CD4-positive, alpha-beta T cell treated with Interleukin-17A for 4 hours (primary cell): ENCODE measurements at places on chromosomes 2 and 18.

- DNase-seq: peak; percentile 51
Measured at GRCh38 chr2:106137731-106138521, 56.2 kb downstream of the UXS1 start.

DNA sequence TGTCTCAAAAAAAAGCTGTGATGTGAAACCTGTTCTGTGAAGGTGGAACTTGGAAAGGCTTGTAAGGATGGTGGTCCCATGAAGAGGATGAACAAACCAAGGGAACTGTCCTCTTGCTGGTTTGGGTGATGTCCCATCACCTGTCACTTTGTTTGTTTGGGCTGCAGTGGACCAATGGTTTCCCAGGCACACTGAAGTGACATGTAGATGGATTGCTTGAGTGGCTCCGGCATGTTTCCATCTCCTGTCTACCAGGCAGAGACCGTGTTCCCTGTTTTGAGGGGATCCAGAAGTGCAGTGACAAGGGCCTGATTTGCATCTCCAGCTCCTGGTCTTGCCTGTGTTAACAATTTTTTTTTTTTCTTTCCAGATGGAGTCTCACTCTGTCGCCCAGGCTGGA is 8.9 kb downstream of the NEDD4L start:
- no peak for DNase-seq

GRCh38 chr2:179622112-179622511 is 239.3 kb downstream of the ZNF385B start:
- DNase-seq: no peak

- DNase-seq: no peak
Measured at GRCh38 chr18:25595274-25596060, 243.5 kb upstream of the ZNF521 start.

GRCh38 chr18:5914016-5914415 is 18.7 kb upstream of the TMEM200C start:
- no peak for DNase-seq

GRCh38 chr18:54203914-54204313 is 20.6 kb downstream of the MBD2 start:
- DNase-seq: no peak

GRCh38 chr18:62183578-62184195 is 3.2 kb downstream of the PIGN start:
- peak; percentile 63 for DNase-seq

- DNase-seq: no peak
Measured at GRCh38 chr2:109421101-109421500, 192.7 kb downstream of the SEPTIN10 start.

DNA sequence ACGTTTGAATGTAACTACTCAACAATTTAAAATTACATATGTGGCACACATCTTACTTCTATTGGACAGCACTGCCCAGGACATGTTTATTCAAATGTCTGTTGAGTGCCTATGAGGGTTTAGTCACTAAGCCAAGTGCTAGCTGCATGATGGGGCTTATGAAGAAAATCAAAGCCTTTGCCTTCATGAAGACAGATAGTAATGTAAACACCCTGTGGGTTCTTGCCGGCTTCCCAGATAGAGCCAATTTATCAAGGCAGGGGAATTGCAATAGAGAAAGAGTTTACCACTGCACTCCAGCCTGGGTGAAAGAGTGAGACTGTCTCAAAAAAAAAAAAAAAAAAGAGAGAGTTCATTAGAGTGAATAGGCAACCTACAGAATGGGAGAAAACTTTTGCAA is 43.7 kb upstream of the NEB start:
- DNase-seq: no peak

DNA sequence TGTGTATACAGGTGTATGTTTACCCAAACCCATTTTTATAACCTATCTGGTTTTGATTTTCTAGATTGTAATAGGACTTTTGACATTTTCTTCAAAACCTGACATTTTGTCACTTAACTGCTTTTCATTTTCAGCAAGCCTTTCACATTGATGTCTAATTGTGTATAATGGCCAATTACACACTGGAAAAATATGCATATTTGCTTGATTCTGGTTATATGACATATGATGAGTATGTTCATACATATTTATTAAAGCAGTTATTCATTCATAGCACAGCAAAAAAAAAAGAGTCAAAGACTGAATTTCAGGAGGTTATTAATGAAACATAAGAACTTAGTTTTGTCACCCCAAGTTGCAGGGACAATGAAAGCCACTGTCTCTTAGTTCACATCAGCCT is 307.7 kb upstream of the TNP1 start:
- DNase-seq: no peak

GRCh38 chr2:130875935-130876334 is 39.2 kb downstream of the ARHGEF4 start:
- DNase-seq: no peak

DNA sequence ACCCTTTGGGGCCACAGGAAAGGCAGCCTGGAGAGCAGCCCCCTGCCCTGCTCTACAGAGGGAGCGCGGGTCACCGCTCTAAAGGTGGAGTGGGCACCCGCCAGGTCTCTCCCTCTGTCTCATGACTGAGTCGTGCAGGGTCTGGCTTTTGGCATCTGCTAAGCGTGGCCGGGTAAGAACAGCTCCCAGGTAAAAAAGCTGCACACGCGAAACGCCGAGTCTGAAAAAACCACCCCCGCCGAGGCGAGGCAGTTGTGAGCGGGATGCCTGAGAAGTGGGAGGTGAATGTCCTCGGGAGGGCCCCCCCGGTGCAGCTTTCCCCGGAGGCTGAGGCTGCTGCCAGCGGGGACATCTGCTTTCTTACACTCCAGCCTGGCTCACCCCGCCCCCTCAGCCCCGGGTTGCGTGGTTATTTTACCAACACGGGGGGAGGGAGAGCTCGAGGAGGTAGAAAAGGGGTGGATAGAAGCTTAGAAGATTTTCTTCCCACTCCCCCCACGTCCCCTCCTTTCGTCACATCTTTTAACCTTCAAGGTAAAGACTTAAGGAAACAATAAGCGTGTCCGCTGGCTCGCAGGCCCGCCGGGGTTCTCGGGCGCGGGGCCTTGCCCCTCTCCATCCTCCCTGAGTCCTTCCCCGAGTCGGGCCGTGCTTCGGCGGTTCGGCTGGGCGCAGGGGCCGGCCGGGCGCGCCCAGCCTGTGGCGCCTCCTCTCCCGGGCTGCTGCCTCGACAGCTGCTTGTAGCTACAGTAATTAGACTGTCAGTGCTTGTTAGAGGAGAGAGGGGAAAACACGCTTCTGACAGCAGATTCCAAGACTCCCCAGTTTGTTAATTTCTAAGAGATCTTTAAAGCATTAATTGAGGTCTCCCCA is 70.6 kb upstream of the PSMD14 start:
- peak; percentile 62 for DNase-seq

DNA sequence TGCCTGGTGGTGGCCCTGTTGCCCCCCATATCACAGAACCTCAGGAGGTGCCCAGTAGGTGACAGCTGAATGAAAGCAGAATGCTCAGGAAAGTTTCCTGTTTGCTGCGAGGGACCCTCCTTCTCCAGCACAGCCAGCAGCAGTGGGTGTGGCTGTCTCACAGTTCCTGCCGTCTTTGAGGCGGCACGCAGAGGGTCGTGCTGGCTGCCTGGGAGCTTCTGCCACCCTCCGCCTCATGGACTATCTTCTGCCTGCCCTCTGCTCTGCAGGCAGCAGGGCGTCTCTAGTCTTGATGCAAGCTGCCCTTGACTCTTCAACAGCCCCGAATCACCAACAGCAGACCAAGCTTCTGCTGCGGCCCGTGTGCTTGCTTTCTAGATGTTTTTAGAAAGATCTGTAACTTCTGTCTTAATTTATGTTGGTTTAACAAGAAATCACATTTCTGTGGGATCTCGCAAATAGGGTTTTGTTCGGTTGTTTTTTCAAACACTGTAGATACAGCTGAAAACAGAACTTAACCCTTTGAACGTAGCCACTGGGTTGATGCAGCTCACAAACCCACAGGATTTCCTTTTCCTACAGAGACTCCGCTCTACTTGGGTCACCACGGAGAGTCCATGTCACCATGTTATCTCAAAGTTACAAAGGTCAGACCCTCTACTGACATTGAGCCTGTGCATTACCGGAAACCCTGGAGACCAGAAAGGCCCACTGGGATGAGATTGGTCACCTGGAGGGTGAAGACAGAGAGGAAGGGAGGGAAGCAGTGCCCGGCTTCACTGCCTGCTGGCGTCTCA is 144.9 kb downstream of the ACOXL start:
- DNase-seq: peak; percentile 32

- DNase-seq: no peak
Measured at GRCh38 chr18:22550366-22550765, 132.7 kb upstream of the CTAGE1 start.

- DNase-seq: no peak
Measured at GRCh38 chr18:48934723-48935432, 15.9 kb downstream of the SMAD7 start.

- DNase-seq: no peak
Measured at GRCh38 chr2:202026507-202026906, 7.1 kb upstream of the FZD7 start.

GRCh38 chr18:50726960-50727589 is 92.7 kb downstream of the MRO start:
- no peak for DNase-seq

- DNase-seq: peak; percentile 44
Measured at GRCh38 chr2:246489-247144, 17.2 kb downstream of the SH3YL1 start.

DNA sequence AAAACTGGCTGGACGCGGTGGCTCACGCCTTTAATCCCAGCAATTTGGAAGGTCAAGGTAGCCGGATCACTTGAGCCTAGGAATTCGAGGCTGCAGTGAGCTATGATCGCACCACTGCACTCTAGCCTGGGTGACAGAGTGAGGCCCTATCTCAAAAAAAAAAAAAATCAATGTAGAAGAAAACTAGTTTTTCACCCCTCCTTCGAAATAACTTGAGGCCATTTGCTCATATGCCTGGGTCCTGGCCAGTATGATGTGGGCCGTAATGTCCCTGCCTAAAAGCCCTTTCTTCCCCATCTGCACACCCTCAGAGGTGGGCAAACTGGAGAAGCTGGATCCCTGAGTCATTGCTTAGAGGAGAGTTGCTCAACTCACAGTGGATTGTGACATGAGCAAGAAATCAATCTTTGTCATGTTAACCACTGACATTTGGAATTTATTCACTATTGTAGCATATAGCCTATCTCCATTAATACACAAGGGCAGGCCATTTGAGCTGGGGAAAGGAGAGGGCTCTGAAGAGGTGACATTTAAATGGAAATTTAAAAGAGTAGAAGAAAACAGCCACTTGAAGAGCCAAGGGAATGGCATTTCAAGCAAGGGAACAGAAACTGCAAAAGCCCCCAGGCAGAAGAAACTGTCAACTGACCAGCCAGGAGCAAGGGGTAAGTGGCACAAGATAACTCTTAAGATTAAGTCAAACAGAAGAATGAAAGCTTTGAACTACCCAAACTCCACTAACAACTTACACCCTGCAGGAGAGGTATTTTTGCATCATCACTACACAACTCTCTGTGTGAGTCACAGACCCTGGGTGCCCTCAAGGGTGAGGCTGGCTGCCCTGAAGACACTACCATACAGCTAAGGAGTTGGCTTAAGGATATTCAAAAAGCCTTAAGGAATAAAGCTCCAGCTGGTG is 7.6 kb upstream of the METTL21A start:
- no peak for DNase-seq

DNA sequence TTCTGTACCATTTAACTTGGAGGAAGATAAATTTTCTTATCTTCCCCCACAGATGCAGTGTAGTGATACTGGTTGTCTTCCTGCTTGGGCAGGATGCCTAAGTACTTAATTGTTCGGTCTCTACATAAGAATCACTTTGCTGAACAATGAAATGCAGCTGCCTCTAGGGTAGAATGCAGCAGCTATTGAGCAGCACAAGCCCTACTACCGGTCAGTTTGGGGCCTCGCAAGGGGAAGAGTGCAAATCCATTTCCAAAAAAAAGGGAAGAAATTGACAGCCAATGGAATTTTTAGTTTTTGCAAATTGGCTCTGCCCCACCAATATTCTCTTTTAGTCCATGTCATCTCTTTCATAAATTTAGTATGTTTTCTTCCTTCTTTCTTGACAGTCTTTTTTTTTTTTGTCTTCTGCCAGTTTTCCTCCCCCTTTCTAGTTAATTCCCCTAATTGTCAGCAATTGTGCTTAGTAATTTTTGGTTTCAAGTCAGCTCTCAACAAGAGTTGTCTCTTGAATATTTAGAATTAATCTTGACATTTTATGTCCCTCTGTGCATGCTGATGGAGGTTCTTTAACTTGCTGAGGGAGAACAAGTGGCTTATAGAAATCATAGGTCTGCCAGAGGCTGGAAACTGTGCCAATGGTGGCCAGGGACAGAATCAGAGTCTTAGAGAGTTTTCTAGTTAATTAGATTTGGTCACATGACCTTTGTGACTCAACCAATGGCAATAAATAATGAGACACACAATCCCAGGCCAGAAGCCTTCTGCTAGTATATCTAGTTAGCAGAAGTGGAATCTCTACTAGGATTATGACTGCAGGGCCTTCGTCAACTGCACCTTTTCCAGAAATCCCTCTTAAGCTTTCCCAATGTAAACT is 270.0 kb downstream of the CTNNA2 start:
- no peak for DNase-seq

DNA sequence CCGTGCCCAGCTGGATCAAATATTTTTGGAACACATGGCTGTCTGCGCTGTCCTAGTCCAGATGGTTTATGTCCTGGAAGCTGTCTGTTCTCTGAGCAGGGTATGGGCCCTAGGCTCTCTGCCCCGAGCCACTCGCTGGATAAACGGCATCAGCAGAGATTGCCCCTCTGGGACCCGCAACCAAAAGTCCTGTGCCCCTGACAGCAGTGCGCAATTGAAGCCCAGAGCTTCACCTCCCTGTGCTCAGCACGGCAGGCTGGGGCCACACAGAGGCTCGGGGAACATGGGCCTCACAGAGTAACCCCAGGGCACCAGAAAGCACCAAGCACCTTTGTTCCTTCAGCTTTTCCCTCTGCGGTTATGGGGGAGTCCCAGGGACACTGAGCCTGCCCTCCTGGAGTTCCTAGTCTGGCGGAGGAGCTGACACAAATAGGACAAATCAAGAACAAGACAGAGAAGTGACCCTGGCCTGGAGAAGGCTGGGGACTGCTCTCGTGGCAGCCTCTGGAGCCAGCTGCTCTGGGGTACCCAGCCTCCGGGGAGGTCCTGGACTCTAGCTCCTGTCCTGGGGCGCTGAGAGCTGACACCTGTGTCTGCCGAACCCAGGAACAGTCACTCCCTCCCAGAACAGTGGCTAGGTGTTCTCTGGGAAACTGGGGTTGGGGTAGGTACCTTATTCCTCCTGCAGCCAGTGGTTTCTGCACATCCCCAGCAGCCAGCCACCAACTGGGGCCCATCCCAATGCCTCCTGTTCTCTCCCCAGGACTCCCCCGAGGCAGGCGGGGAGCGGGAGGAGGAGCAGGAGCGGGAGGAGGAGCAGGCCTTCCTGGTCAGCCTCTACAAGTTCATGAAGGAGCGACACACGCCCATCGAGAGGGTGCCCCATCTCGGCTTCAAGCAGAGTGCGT is 12.3 kb downstream of the ARID5A start:
- no peak for DNase-seq

DNA sequence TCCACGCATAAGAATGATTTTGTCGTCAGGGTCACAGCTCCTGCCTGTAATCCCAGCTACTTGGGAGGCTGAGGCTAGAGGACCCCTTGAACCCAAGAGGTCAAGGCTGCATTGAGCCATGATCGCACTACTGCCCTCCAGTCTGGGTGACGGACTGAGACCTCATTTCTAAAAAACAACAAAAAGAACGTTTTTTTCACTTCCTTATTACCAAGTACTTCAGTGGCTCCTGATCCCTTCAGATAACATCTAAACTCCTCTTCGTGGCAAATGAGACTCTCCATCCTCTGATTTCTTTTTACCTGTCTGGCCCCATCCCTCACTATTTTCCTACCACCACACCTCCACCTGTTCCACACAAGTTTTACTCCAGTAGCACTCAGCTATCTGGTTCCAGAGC is 105.4 kb upstream of the TLK1 start:
- no peak for DNase-seq
